NK-92 treated with Interleukin-12 subunit alpha and Interleukin-12 subunit beta, amount 100 ng/mL, for 24 hours (cell line): ENCODE measurements at places on chromosomes 5 and 9.

GRCh38 chr5:127260686-127261085 lies 29.9 kb upstream of the MEGF10 start:
- DNase-seq = no peak

DNA sequence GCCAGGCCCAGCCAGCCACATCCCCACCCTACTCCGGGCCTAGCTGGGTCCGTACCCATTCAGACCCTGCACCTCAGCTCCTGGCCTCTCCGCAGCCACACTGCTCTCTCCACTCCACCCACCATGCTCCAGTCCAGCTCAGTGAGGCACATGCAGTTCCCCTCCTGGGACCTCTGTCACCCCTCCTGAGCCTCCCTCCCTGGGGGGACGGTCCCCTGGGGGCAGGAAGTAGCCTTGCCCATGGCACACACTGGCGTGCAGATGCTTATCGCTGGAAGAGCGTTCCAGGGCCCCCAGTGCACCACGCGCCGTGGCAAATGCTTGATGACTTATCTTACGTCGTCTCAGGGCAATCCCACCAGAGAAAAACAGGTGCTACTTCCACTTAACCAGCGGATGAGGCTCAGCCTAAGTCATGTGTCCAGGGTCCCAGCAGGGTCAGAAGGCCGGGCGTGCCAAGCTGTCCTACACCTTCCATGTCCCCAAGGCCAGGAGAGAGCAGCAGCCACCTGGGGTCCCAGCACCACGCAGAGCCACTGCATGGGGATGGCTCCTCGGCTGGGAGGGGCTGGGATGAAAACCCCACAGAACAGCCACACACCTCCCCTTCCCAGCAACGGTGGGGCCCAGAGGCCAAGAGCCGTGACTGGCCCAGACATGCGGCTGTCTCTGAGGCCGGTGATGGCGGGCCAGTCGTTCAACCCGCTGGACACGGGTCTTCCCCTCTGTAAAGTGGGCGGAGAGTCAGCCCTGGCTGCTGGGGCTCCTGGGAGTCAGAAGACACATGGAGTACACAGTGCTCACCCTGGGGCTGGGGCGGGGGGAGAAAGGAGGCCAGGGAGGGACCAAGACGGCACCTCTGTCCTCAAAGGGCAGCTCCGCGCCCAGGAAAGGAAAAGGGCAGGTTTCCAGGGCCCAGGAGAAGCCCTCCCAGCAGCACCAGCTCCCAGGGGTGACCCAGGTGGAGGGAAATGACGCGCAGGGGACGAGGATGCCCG lies 2.6 kb upstream of the CCDC187 start:
- DNase-seq = no peak

DNA sequence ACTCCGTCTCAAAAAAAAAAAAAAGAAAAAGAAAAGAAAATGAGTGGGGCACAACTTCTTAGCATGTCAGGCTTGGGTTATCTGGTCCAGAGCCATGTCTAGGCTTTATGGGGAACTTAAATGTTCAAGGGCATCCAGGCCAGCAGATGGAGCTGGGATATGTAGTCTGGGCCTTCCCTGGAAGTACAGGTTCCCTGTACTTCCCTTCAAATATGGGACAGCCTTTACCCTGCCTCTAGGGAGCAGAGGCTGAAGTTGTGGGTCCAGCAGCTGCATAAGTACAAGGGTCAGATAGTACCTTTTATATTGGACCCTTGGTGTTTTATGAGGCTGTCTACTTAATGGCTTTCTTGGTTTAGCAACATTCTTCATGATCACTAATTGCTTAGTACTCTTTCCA lies 42.1 kb downstream of the FAF2 start:
- no peak for DNase-seq

GRCh38 chr5:98099448-98100105 lies 673.9 kb upstream of the RGMB start:
- no peak for DNase-seq

GRCh38 chr9:33081128-33081851 lies 4.8 kb upstream of the SMU1 start:
- no peak for DNase-seq

GRCh38 chr9:92632641-92633040 lies 37.3 kb downstream of the IPPK start:
- no peak for DNase-seq

DNA sequence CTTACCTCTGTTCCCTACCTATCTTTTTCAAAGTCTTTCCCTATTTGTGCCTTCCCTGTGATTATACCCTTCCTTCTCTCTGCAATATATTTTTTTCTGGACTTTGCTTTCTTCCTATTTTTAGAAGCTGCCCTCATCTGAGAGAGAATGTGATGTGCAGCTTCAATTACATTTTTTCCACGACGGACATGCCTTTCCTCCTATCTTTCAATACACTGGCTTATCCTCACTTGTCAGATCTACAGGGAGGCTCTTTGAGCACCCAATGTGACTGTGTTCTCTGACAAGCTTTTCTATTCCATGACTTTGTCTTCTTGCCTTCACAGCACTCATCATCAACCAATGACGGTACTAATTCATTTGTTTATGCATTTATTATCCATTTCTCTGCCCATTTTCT lies 227.9 kb upstream of the CLINT1 start:
- DNase-seq = no peak
